ENCODE measurements at places on chromosomes 16 and 17. TPM values are rescaled to one million over a fixed set of nuclear protein-coding genes. Genes with fewer than 3 reads are reported as not detected.

DNA sequence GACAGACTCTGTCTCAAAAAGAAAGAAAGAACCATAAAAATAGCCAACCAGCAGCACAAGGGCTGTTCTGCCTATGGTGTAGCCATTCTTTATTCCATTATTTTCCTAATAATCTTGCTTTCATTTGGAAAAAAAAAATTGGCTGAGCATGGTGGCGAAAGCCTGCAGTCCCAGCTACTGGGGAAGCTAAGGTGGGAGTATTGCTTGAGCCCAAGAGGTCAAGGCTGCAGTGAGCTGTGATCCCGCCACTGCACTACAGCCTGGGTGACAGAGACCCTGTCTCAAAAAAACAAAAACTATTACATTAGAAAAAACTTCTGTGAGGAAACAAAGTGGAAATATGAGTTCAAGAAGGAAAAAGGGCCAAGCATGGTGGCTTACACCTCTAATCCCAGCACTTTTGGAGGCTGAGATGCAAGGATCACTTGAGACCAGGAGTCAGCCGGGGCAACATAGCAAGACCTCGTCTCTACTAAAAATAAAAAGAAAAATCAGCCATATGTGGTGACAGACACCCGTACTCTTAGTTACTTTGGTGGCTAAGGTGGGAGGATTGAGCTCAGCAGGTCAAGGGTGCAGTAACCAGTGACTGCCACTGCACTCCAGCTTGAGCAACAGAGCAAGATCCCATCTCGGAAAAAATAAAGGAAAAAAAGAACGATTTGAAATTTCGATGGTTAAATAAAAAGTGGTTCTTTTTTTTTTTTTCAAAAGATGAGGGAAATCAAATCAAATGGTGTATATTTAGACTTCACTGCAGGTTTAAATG is 2.5 kb downstream of the DCAKD start:
- no peak overlapping the region for H3K4me3 ChIP-seq
- peaks cover 41% of the 10 kb centered on the region for H3K4me1 ChIP-seq
- H3K27me3 ChIP-seq: no peaks in the 10 kb centered on the region
- H3K27ac ChIP-seq: no peak overlapping the region
- DNase-seq: no peak

The C16orf92 gene
- not detected for total RNA-seq

GRCh38 chr16:84933774-84934631 is 77.3 kb downstream of the ZDHHC7 start:
- peaks cover 10% of the 10 kb centered on the region for H3K4me1 ChIP-seq
- H3K27ac ChIP-seq: peak overlapping the region; percentile 73
- no peak for DNase-seq

- no peak overlapping the region for H3K4me3 ChIP-seq
- no peak for DNase-seq
- H3K27me3 ChIP-seq: no peaks in the 10 kb centered on the region
- H3K4me1 ChIP-seq: no peaks in the 10 kb centered on the region
- H3K36me3 ChIP-seq: no peaks in the 10 kb centered on the region
- no peak overlapping the region for H3K27ac ChIP-seq
These were observed 48.3 kb downstream of the CCT6B start for GRCh38 chr17:34913001-34913400.

DNA sequence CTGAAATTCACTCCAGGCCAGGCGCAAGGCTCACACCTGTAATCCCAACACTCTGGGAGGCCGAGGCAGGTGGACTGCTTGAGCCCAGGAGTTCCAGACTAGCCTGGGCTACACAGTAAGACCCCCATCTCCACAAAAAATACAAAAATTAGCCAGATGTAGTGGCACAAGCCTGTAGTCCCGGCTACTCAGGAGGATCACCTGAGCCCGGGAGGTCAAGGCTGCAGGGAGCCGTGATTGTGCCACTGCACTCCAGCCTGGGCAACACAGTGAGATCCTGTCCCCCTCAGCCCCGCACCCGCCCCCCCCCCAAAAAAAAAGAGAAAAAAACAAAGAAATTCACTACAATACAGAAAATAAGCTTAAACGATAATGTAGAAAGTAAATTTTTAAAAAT is 31.5 kb downstream of the MBTPS1 start:
- H3K27ac ChIP-seq: no peak overlapping the region
- no peak overlapping the region for H3K4me3 ChIP-seq
- H3K36me3 ChIP-seq: peaks cover 22% of the 10 kb centered on the region
- peaks cover 11% of the 10 kb centered on the region for H3K4me1 ChIP-seq
- no peaks in the 10 kb centered on the region for H3K27me3 ChIP-seq

DNA sequence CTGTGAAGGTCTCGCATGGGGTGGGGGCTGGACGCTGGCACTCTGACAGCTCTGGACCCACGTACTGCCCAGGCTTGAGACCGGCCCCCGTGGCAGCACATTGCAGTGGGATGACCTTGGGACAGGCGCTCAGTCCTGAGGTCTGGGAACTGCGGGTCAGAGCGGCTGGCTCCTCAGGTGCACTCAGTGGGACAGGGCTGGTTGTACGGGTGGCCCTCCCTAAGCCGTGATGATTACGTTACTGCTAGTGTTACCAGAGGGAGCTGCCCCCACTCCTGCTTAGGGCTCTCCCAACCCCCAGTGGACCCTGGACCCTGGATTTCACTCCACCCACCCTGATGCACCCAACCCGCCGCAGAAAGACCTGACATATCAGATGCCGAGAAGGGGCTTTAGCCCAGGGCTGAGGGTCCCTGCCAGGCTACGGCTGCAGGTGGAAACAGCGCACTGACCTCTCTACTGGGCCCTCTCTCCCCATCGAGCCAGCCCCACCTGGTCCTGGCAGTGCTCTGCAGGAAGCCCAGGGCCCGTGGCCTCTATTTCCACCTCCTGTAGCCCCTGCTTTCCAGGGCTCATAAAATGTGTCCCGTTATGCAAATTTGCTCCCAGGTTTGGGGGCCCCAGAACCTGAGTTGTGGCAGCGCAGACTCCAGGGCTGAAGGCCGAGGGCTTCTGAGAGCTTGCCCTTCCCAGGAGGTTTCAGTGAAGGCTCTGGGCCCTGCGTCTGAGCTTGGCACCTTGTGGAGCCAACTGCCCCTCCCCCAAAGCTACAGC is 77.2 kb downstream of the RTN4RL1 start:
- DNase-seq: no peak
- no peak overlapping the region for H3K27ac ChIP-seq
- no peaks in the 10 kb centered on the region for H3K27me3 ChIP-seq
- H3K4me3 ChIP-seq: no peak overlapping the region
- no peaks in the 10 kb centered on the region for H3K4me1 ChIP-seq
- H3K36me3 ChIP-seq: no peaks in the 10 kb centered on the region

- no peaks in the 10 kb centered on the region for H3K36me3 ChIP-seq
- H3K4me1 ChIP-seq: no peaks in the 10 kb centered on the region
- no peak overlapping the region for H3K27ac ChIP-seq
- H3K27me3 ChIP-seq: no peaks in the 10 kb centered on the region
- no peak overlapping the region for H3K4me3 ChIP-seq
These were observed 61.0 kb upstream of the ELAC2 start for GRCh38 chr17:13078591-13079385.

GRCh38 chr16:86244936-86245335 is 265.4 kb upstream of the FOXF1 start:
- H3K27me3 ChIP-seq: no peaks in the 10 kb centered on the region
- no peaks in the 10 kb centered on the region for H3K4me1 ChIP-seq
- H3K27ac ChIP-seq: no peak overlapping the region
- no peaks in the 10 kb centered on the region for H3K36me3 ChIP-seq
